NCI-H187 (cell line): ENCODE measurements at places on chromosomes 11 and 22.

GRCh38 chr11:92859156-92859690 lies 110.2 kb upstream of the MTNR1B start:
- no peak for DNase-seq

GRCh38 chr11:8382436-8383053 lies 118.9 kb upstream of the LMO1 start:
- DNase-seq, result no peak

DNA sequence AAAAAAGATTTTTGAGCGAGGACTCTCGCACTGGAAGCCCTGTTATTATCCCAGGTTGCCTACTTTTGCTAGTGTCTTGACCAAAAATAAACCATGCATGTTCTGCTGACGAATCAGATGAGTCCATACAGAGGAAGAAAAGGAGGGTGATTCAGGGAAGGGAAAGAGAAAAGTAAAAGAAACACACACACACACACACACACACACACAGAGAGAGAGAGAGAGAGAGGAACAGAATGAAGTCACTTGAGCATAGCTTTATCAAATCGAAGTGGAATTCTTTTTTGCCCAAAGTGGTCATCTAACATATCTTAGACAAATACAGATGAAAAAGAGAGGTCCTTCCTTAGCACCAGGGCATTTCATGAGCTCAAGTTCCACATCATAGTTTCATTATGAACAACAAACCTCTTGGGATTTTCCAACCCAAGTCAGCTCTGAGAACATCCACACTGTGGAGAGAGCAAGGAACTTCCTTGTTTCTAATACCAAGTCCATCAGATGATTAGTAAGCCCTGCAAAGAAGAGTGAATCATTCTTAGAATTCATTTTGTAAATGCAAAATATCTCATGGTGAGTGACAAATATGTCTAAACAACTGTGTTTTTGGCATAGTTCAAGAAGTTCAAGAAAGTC lies 7.7 kb upstream of the MMP12 start:
- DNase-seq, result no peak

- DNase-seq, result no peak
Observed at GRCh38 chr11:69344570-69345145, 50.7 kb downstream of the MYEOV start.

GRCh38 chr22:33766091-33766490 lies 154.2 kb downstream of the LARGE1 start:
- DNase-seq, result no peak

- no peak for DNase-seq
Observed at GRCh38 chr11:100932474-100933100, 197.0 kb downstream of the PGR start.

- DNase-seq, result no peak
Observed at GRCh38 chr11:6319001-6319703, 1.1 kb downstream of the CAVIN3 start.

DNA sequence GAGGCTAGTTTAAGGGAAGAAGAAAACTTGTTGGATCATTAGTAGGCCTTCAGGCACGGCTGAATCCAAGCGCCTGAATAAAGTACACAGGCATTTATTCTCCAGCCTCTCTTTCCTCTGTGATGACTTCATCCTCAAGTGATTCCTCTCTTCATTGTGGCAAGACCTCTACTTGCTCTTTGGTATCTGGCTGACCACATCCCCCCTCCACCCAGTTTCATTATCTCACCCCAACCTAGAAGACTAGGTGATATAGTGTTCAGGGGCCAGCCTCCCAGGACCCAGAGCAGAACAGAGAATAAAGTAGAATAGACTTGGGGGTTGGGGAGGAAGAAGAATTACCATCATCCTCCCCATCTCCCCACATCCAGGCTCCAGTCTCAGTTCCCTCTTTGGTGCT lies 189.3 kb downstream of the MIAT start:
- no peak for DNase-seq

DNA sequence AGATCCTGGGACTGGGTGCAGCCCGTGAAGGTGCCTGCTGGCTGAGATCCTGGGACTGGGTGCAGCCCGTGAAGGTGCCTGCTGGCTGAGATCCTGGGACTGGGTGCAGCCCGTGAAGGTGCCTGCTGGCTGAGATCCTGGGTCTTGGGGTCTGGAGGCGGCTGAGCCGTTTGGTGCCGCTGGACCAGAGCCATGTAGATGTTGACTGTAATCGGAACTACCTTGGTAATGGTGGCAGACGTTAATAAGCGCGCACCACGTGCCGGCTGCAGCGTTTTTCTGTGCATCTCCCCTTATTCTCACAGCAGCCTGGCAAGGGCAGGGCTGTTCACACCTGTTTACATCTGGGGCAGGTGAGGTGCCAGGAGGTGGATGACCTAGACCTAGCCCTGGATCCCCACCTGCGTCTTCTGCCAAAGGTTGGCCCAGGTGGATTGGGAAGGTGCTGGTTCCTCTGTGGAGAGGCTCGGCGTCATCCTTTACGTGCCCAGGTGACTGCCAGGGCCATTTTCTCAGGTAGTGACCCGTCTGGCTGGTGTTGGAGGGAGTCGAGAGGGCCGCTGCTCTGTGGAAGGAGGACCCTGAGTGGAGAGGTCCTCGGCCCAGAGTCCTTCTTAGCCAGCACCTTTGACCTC lies 382.5 kb downstream of the TBC1D22A start:
- DNase-seq, result no peak

GRCh38 chr22:46803031-46803880 lies 40.8 kb downstream of the TBC1D22A start:
- no peak for DNase-seq

GRCh38 chr11:85582111-85582510 lies 45.0 kb downstream of the DLG2 start:
- no peak for DNase-seq

- DNase-seq, result no peak
Observed at GRCh38 chr11:15835788-15836411, 520.4 kb downstream of the SOX6 start.

DNA sequence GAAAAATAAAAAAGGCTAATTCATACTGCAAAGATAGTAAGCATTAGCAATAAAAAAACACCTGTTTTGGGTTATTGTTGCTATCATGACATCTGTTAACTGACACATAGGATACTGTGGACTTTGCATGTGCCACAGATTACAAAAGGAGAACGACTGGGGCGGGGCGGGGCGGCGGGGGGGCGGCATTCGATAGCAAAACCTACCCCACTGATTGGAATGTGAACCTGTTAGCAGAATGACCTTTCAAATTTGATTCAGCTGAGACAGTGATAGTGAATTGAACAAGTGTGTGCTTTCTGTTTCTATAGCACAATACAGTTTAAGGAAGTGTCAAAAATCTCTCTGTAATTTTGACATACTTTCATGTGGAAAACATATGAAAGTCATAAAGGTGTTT lies 14.9 kb downstream of the MMP20 start:
- DNase-seq, result no peak

DNA sequence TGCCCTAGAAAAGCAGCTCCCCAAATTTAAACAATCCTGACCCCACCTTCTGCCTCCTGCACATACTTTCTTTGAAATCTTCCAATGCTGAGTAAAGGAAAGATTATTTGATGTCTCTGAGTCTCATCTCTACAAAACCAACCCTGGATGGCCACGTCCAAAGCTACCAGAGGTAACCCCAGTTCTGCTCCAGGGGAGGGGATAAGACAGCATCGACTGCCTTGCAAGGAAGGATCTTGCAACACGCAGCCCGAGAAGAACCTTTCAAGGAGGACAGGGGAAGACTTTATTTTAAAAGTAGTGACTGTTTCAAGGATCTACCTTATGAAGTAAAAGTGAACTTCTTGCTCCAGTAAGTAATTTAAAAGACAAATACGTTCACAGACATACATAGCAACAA lies 66.5 kb upstream of the TMEM45B start:
- no peak for DNase-seq

DNA sequence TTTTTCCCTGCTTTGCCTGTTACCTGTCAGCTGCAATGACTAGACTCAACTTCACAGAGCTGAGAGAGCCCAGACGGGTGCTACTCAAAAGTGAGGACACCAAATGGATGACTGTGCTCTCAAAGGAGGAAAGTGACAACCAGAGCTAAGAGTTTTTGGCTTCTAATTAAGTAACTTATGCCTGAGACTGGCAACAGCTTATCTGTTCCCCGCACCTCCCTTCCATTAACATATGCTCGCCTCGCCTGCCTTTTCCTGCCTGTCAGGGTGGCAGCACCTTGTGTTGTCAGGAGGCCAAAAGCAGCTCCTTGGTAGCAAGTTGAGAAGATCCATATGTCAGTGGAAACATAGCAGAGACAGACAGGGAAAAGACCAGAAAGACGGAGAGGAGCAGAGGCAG lies 573.9 kb upstream of the KIRREL3 start:
- no peak for DNase-seq

- DNase-seq, result no peak
Observed at GRCh38 chr11:133175103-133175502, 357.2 kb downstream of the OPCML start.

DNA sequence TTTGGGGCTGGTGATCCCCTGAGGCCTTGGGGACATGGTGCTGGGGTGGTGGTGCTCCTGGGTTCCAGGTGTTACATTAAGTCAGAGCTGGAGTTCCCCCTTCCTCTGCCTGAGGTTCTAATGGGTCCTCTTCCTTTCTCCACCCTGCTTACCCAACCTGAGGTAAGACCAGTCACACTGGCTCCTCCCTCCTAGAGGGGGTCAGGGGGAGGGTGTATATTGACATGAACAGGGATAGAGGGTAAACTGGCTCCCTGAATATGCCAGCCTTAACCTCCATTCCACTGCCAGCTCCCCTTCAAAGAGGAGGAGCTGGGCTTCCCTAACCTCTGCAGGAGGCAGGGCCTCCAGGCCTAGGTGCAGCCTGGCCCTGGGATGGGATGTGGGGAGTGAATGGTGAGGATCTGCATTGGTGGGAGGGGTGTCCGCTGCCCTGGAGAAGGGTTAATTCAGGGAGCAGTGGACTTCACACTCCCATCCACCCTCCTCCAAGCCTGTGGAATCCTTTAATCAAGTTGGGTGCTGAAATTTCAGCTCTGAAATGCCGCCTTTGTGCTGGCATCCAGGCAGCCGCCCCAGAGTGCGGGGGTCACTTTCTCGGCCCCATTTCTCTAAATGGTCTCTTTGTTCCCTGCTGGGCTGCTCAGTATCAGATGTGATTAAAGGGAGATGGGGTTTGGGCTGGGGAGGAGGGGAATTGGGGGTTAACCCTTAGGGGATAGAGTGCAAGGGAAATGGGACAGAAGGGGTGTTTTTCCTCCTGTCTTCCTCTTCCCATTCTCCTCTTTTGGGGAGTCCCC lies 15.2 kb downstream of the POLR2F start:
- DNase-seq, result no peak

DNA sequence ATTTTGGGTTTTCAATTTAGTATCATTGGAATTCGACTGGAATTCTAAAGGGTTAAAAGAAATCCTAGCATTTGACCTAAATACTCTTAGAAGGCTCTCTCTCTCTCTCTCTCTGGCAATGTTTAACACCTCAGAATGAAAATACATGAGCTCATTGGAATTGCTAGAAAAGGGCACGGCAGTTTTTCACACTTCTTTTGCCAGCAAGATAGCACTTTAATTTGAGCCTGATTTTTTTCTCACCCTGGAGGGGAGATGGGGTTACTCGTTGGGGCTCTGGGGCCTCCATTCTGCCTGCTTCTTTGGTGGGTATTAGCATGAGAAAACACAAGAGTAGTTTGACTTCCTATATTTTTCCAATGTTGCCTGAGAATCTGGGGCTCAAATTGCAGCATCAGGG lies 22.8 kb upstream of the CLMP start:
- DNase-seq, result no peak

- DNase-seq, result peak; percentile 28
Observed at GRCh38 chr22:19610518-19611253, 86.5 kb upstream of the CLDN5 start.

DNA sequence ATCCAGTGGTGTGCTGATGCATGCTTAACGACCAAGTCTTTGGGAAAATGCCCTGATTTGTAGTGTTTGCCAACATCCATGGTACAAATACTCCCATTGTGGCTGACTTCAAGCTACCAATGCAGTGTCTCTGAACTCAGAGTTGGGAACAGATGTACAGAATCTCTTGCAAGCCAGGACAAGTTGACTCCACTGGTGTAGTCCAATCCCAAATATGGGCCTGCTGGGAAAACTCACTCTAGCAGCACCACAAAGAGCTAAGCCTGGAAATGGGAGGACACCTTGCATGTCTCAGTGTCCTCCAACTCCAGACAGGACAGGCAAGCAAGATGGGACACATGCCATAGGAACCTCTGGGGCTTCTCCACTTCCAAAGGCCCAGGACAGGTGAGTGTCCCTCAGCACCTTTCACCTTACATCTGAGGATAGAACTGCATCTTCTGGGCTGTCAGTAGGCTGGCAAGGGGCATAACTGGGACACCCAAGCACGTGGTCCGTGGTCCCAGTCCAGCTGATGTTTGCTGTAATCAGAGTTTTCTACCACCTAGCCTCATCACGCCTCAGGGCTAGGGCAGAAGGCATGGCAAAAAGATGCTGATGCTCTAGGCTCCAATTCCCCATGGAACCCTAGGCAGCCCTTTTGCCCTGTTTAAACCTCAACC lies 6.5 kb downstream of the LMO1 start:
- DNase-seq, result no peak

GRCh38 chr11:86800076-86800959 lies at the start of gene PRSS23:
Gene PRSS23 (plus strand): TSS chr11:86800542. CDS start chr11:86807644, 7,102 bp downstream.
- no peak for DNase-seq

DNA sequence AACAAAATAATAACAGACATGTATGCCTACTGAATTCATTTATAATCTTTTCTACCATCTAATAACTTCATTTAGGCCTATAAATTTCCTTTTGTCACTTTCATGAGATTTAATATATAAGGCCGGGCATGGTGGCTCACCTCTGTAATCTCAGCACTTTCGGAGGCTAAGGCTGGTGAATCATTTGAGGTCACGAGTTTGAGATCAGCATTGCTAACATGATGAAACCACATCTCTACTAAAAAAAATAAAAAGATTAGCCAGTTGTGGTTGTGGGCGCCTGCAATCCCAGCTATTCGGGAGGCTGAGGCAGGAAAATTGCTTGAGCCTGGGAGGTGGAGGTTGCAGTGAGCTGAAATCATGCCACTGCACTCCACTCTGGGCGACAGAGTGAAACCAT lies 14.2 kb upstream of the NTM start:
- DNase-seq, result no peak

DNA sequence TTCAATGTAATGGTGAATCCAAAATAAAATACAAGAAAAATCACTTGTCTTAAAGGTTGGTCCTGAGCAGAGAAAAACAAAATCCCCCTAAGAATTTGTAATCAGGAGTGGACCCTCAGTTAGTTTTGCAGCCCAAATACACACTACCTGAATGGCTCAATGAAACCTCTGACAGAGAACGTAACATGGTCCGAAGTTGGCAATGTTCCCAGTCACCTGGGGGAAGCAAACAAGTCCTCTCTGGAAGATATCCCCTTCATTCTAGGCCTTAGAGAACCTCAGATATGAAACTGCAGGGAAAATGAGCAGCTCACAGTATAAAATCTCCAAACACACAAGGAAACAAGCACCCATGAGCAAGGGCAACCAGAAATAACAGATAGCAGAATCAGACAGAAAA lies 58.2 kb downstream of the MORC2 start:
- no peak for DNase-seq

GRCh38 chr11:34356576-34356912 lies 1.3 kb downstream of the ABTB2 start:
- DNase-seq, result no peak
